ENCODE measurements at places on chromosomes 5 and 9.

DNA sequence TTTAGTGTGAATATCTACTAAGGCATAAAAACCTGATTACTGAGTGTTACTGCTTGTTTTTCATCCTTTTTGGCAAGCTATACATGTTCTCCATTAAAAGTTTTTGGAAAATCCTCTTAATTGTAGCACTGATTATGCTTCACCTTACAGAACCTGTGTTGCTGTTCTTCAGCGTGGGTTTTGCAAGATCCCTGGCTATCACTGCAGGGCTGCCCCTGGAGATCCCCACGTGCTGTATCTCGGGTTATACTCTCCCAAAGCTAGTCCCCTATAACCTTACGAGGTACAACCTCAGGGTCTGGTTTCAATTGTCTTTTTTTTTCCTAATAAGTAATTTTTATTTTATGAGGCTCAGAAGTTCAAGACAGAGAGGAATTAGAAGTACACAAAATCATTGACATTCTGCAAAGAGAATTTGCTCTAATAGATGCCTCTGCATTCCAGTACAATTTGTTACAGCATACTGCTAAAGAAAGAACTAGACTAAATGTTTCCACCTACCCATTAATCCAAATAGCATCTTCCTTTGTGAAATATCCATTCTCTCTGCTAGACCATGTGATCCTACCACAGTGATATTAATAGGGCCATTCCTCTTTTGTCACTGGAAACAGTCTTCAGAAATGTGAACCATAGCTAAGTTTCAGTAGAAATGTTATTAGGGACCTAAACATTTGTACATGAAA is 25.8 kb upstream of the CAMK4 start:
- no peak for DNase-seq

- no peak for DNase-seq
Measured at GRCh38 chr9:78669591-78669990, 372.7 kb downstream of the PSAT1 start.

GRCh38 chr9:17135295-17136160 is 688 bp downstream of the CNTLN start:
- DNase-seq: peak; percentile 70

GRCh38 chr5:18660511-18660910 is 1026.3 kb downstream of the TAF11L14 start:
- peak; percentile 24 for DNase-seq
